ENCODE measurements at places on chromosomes 13 and 19.

DNA sequence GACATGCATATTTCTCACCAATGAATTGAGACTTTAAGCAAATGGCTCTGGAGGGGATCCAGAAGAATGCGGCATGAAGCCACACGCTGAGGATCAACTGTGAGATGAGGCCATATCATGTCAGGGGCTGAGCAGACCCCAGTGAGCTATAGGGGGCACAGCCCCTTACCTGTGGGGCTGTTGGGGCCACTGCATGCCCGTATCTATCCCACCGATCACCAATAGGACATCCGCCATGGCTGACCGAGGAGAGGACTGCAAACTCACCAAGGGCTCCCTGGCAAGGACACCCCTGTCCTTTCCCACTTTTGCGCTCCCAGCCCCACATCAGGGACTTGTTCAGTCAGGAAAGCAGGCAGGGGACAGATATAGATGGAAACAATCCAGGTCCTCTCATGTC is 78.0 kb downstream of the SERP2 start:
- no peak for DNase-seq

DNA sequence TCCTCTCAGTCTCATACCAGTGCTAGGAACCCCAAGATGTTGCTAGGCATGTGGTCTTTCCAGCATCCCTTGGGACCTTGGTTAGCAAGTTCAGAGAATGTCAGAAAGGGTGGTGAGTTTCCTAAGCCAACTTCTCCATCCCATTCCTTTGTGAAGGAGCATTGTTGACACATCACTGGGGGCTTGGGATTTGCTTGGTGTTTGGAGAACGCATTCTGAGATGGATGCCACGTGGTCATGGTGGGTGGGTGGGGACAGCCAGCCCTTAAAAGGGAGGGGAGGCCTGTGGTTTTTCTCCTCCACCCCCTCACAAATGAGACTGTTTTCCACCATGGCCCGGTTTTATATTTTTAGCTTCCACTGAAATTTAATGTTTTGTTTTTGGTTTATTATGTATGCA is 83.3 kb upstream of the ZNF536 start:
- DNase-seq: no peak

DNA sequence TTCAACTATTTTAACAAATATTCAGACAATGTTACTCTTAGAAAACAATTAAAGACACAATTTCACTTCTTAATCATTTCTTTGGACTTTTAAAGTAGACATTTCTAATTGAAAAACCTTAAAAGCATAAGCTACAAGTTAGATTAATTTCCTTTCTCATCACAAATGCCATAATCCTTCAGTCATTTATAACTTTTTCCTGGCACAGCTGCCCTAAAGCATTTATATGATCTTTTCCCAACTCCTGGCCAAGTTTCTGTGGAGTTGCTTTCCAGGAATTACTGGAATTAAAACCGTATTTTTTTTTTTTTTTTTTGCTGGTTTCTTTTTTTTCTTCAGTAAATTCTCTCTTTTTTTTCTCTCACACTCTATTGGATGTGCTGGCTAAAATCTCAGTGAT is 615.9 kb downstream of the TBC1D4 start:
- no peak for DNase-seq

DNA sequence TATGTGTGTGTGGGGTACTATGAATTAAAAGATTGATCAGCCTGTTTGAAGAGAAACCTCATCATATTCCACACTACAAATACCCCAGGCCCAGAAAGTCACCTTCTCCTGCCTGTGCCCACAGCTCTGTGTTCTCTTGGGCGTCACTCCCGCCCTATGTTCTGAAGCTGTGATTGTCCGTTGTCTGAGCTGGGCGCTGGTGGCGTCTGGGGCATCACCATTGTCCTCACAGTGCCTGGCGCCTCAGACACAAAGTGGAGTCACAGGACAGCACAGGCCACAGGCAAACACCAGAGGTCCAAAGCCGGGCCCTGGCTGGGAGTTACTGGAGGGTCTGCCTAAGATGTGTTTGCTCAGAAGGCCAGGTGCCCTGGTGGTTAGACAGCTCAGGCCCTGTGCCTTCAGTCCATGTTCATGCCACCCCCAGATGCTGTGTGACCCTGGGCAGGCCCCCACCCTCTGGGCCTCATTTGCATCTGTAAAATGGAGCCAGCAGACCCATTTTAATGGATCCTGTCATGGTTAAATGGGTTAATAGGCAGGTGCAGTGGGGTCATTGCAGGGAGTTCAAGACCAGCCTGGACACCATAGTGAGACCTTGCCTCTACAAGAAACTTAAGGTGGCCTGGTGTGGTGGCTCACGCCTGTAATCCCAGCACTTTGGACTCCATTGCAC is 34.5 kb downstream of the DNM2 start:
- DNase-seq: no peak

- DNase-seq: no peak
These were observed 412.0 kb downstream of the FOXO1 start for GRCh38 chr13:40254394-40254793.

- DNase-seq: no peak
These were observed 7.9 kb upstream of the PEAK3 start for GRCh38 chr19:2289714-2290435.

DNA sequence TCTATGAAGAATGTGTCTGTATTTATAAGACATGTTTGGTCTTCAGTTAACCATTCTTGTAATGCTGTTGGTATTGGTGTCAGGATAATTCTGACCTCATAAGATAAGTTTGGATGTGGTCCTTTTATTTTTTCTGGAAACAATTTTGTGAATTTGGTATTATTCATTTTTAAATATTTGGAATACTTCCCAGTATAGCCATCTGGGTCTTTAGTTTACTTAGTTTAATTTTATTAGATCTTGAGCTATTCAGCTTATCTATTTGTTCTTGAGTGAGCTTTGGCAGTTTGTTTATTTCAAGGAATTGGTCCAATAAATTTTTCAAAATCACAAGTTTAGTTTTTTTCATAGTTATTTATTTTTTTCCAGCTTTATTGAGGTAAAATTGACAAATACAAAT is 335.4 kb upstream of the PCDH20 start:
- no peak for DNase-seq

DNA sequence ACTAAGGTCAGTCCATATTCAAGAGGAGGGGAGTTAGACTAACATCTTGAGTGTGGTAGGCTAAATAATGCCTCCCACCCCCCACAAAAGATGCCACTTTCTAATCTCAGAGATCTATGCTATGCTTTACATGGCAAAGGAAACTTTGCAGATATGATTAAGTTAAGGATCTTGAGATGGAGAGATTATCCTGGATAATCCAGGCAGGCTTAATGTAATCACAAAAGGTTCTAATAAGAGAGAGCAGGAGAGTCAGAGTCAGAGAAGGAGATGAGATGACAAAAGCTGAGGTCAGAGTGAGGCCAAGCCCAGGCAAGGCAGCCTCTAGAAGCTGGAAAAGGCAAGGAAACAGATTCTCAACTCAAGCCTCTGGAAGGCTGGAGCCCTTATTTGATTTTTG is 1011.6 kb downstream of the PCDH9 start:
- no peak for DNase-seq

- no peak for DNase-seq
These were observed 350.0 kb downstream of the DNAJC15 start for GRCh38 chr13:43373400-43373799.

DNA sequence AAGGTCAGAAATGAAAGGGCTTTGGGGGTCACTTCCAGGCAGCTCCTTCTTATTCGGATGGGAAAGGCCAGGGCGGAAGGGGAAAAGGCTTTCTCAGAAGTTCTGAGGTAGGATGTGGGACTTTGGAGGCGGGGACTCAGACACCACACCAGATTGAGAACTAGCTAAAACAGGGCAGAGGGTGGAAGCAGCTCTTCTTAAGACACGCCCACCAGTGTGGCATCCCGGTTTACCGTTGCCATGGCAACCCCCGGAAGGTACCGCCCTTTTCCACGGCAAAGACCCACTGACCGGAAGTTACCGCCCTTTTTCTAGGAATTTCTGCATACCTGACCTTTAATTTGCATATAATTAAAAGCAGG is 3.8 kb upstream of the LILRA5 start:
- no peak for DNase-seq

GRCh38 chr13:102697929-102698648 is 3.2 kb upstream of the METTL21C start:
- no peak for DNase-seq

GRCh38 chr13:109180905-109181425 is 551.6 kb downstream of the MYO16 start:
- no peak for DNase-seq

DNA sequence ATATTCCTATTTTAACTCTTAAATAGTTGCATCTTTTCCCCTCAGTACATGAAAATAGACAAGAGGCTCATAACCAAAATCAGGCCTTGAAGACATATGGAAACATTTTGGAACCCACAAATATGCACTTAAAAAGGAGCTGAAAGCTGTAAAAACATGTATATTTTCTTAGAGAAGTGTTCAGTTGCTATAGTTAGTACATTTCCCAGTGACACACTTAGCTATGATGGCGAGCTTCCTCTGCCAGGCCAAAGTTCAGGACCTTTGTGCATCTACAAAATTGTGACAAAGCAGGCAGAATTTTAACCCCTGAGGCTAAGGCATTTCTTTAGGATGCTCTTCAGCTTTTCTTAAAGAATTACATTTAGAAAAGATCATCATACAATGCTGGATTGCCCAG is 54.5 kb downstream of the RCBTB2 start:
- DNase-seq: no peak

DNA sequence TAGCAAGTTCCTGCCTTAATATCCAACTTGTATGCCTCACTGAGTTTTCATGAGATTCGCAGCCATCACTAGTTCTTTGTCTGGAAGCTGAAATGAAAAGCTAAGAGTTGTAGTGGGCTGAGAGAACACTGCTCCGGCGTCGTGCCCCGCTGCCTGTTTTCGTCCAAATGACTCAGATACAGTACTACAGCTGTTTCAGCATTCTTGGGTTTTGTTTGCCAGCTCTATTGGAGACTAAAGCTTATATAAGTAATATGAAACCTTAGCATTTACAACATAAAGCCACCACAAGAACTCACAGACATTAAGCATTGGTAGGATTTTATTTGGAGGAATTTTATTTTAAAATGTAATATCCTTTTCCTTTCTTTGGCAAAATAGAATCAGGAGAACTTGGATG is 299.7 kb downstream of the DLEU7 start:
- DNase-seq: no peak

DNA sequence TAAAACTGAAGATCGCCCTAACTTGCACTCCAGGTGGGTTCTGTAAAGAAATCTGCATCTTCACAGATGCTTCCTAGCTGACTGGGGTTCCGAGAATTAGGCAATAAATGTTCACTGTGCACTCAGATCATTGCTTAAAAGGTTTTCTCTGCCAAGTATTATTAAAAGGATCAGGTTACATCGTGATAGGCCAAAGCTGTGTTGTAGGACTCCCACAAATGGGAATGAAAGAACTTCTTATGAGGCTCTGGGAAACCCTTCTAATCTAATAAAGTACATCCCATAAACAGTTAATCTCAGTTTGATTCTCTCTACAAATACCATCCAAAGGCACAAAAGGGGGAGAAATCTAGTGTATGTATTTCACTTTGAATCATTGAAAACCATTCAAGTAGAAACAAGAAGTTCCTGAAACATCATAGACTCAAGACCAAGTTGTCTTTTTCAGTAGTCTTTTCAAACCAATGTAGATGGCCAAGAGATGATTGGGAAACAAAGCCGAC is 7.1 kb upstream of the POU4F1 start:
- no peak for DNase-seq

GRCh38 chr19:3857449-3858003 is 11.3 kb downstream of the ZFR2 start:
- DNase-seq: peak; percentile 13

GRCh38 chr19:7554990-7555864 is 19.7 kb downstream of the PNPLA6 start:
- DNase-seq: no peak

- no peak for DNase-seq
These were observed 556.7 kb downstream of the PCDH9 start for GRCh38 chr13:66673401-66673800.

DNA sequence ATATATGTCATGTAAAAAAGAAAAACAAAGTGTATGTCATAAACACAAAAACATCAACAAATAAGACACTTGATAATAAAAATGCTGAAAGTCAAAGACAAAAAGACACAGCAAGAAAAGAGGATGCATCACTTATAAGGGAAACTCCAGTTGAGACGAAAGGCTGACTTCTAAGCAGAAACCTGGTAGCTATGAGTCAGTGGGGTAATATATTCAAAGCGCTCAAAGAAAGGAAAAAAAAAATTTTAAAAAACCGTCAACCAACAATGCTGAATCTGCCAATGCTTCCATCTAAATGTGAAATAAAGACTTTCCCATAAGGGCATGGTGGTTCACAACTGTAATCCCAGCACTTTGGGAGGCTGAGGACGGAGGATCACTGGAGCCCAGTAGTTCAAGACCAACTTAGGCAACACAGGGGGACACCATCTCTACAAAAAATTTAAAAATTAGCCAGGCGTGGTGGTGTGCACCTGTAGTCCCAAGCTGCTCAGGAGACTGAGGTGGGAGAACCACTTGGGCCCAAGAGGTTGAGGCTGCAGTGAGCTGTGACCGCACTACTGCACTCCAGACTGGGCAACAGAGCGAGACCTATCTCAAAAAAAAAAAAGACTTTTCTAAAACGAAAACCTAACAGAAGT is 24.0 kb downstream of the USP12 start:
- DNase-seq: no peak

- no peak for DNase-seq
These were observed 13.0 kb downstream of the ARHGAP33 start for GRCh38 chr19:35788205-35788960.

- no peak for DNase-seq
These were observed 195.1 kb downstream of the VWA8 start for GRCh38 chr13:41765813-41766212.

GRCh38 chr19:3324405-3324856 is 42.0 kb upstream of the NFIC start:
- DNase-seq: no peak

DNA sequence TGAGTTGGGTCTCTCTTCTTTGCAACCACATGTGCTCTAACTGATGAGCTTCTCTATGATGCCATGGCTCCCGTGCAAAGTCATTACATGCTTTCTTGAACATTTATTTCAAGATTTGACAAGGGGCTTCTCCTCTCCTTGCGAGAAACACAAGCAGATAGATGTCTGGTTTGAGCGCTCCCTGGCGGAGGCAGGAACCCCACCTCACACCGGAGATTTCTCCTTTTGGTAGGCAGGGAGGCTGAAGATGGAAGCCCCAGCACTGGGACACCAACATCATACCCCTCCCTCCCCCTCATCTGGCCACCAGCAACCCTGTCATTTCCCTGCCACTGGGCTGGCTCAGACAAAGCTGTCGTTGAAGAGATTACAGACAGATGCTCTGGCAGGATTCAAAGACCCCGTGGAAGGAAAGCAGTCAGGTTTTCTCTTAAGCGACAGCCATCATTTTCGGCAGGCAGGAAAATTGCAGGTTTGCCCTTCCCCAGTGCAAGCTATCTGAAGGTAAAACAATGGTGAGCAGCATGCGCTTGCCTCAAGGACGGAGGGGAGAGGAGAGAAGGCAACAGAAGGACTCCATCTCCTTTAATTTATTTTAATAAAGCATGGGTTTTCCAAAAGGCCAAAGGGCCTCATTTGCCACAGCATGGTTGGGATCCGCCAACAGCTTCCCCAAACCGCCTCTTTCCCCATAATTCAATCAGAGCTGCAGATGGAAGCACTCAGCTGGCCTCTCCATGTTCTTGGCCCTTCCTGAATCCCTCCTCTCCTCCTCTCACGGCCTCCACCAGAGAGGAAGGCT is 344.1 kb upstream of the TSHZ3 start:
- DNase-seq: no peak

- no peak for DNase-seq
These were observed 7.4 kb upstream of the CNFN start for GRCh38 chr19:42397263-42398166.

GRCh38 chr13:48890391-48890790 is 85.3 kb upstream of the FNDC3A start:
- no peak for DNase-seq

All from NCI-H1417 treated with DMSO at 0.1 percent for 48 hours (cell line).